Right renal pelvis (tissue), 4 donors: ENCODE measurements at places on chromosomes 12 and 14. TPM values are rescaled to one million over a fixed set of nuclear protein-coding genes. Genes with fewer than 3 reads are reported as not detected.
A peak's percentile ranks its signal among the peaks of the same experiment; 100 is the strongest.

DNA sequence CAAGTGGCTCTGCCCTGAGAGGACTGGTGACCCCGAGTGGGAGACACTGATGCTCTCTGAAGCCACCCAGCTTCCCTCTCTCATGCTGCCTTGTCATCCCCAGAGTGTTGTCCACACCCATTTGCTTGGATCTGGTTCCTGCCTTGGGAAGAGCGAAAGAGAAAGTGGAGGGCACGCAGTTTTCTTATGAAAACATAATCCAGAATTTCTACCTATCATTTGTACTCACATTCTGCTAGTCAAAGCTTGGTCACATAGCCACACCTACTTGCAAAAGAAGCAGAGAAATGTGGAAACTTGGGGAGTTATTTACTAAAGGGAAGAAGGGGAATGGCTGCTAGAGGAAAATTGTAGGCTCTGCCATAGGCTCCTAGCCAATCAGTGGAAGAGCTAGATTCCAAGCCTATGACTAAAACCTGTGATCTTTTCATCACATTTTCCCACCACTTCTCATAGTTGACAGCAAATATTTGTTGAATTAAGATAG lies 326.3 kb downstream of the ZFP36L1 start:
- DNase-seq, result no peak

DNA sequence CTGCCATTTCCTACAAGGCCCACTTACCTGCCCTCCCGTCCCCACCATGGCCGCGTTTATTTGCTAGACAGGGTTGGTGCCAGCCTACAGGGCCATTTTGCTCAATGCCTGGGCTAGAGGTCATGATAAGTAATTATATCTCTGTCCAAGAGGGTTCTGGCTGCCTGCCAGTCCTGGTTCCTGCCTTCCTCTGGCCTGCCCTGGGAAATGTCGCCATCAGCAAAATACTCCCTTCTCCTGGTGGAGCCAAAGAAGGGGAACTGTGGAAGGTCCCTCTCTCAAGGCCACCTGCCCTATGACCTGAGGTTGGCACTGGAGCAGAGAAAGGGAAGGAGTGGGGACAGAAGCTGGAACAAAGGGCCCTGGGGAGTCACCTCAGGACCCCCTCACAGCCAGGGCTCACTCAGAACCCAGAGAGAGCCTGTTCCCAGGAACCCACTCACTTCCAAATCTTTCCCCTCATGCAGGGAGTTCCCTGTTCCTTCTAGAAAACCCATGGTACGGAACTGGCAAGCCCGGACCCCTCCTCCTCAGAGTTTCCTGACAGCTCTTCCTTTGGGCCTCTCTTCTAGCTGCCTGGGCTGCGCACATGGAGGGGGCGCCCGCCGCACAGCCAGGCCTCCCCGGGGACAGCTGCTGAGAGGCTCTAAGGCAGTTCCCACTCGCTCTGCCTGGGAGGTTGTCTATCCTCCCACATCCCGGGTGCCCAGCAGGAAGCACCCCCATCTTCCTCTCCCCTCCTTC lies 280.5 kb downstream of the DPF3 start:
- no peak for DNase-seq

The STX2 gene
- 20.9 TPM for polyA plus RNA-seq

The PZP gene
- polyA plus RNA-seq, result 0.40 TPM

The GPX2 gene
- 0.55 TPM for polyA plus RNA-seq

GRCh38 chr14:38310420-38310995 lies 54.6 kb upstream of the CLEC14A start:
- peak; percentile 7 for DNase-seq

The KRT79 gene
- polyA plus RNA-seq, result not detected

DNA sequence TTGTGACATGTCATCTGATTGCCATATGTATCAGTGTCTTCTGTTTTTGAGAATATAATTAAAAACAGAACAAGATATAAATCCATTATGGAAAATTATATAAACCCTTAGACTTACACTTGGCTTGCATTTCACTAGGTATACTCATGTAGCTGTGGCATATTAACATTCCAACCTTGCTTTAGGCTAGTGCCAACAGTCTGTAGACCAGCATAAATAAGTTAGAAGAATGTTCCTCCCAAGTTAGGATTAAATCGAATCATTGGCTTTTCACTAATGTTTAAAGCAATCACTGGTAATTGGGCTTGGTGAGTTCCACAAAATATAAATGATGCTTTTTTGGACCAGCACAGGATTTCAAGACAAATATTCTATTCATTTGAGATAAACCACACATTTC lies 103.0 kb downstream of the LIN7A start:
- DNase-seq, result no peak

The SERPINA12 gene
- 0.44 TPM for polyA plus RNA-seq

GRCh38 chr12:50458606-50459005 lies 46.2 kb upstream of the DIP2B start:
- DNase-seq, result no peak

The RGS6 gene
- 1.3 TPM for polyA plus RNA-seq

DNA sequence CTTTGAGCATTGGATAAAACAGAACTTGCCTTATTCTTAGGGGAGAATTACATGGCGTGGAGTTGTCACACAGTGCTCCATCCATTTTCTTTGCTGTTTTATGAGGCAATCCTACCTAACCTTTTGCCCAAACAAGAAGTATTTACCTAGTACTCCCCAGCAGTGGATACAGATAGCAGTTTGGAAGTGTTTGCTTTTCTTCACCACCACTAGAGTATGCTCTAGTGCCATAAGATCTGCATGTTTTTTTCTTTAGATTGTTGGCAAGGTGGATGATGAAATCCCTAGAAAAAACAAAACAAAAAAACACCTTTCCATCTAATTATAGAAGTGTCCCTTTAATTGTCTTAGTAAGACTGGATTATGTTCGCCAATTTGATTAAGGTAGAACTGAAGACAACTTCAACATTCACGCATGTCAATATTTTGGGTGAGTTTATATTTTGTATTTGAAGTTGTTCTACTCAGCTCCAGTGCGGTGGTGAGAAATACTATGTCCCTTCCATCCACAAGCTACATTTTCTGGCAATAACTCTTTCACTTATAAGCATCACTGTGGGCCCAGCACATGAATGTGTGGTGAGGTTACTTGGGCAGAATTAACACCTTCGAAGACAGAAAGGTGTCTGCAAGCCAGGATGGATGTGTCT lies 23.6 kb upstream of the TMEM260 start:
- no peak for DNase-seq

- DNase-seq, result no peak
Observed at GRCh38 chr12:59808317-59808910, 212.6 kb downstream of the SLC16A7 start.

GRCh38 chr12:40310211-40310610 lies 85.4 kb downstream of the LRRK2 start:
- no peak for DNase-seq

DNA sequence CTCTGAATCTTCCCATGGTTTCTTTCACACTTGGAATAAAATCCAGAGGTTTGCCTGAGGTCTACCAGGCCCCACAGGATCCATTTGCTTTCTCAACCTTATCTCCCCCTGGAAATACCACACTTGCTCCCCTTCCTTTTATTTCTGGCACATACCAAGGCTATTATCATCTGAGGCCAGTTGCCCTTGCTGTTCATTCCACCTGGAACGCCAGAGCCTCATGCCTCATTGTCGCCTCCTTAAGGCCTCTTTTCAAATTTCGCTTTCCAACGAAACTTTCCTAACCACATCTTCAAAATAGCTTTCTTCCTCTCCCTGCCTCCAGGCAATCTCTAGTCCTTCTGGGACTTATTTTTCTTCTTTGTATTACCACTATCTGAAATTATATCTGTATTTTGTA lies 11.2 kb upstream of the LRIG3 start:
- no peak for DNase-seq

The CLEC14A gene
- 16.3 TPM for polyA plus RNA-seq

DNA sequence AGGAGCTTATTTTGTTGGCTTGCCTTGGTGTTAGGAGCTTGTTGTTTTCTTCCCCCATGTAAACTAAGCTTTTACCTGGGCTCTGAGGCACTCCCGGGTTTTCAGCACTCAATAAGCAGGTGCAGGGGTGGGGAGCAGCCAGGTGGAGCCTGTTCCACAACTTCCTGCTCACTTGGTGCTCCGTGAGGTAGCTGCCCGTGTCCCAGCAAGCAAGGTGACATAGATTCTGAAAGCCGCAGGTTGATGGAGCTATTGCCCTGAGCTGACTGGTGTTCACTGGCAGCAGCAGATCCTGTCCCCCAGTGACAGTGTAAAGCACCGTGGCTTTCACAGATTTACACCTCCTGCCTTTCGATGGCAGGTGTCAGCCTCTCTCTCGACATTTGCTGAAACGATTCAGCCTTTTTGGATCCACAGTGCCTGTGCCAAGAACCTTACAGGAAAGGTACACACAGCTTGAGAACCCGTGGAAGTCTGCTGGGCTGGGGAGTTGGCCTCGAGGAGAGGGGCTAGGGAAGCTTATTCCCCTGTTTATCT lies 295.7 kb upstream of the FKBP4 start:
- peak; percentile 35 for DNase-seq

The SPTB gene
- polyA plus RNA-seq, result 11.1 TPM

The OR11G2 gene
- 0.03 TPM for polyA plus RNA-seq

- no peak for DNase-seq
Observed at GRCh38 chr14:53793790-53794505, 162.7 kb downstream of the BMP4 start.

DNA sequence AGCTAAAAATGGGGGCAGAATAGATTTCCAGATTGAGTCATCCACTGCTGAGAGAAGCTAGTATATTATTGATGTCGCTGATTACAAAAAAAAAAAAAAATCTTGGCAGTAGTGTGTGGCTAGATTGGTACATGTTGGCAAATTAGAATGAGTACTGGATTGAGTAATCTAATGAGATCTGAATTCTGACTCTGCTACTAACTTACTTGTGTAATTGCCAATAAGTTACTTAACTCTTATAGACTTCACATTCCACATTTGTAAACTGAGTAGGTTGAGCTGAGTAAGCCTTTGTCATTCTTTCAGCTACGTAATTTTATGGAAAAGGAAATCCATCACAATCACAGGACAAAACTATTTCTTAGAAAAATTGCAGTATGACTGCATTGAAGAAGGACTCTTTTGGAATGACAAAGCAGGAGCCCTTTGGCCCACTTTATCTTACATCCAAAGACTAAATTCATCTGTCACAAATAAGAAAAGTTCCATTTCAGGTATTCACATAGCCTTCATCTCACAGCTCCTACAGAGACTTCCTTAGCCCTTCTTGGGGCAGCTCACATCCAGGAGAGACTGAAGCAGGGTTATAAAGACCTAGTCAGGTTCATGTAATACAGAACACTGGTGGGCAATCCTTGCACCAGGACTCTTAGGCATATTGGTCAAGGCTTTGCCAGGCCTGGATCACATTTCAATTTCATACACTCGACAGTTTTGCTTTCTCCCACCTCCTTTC lies 197.3 kb upstream of the CPNE8 start:
- DNase-seq, result no peak

DNA sequence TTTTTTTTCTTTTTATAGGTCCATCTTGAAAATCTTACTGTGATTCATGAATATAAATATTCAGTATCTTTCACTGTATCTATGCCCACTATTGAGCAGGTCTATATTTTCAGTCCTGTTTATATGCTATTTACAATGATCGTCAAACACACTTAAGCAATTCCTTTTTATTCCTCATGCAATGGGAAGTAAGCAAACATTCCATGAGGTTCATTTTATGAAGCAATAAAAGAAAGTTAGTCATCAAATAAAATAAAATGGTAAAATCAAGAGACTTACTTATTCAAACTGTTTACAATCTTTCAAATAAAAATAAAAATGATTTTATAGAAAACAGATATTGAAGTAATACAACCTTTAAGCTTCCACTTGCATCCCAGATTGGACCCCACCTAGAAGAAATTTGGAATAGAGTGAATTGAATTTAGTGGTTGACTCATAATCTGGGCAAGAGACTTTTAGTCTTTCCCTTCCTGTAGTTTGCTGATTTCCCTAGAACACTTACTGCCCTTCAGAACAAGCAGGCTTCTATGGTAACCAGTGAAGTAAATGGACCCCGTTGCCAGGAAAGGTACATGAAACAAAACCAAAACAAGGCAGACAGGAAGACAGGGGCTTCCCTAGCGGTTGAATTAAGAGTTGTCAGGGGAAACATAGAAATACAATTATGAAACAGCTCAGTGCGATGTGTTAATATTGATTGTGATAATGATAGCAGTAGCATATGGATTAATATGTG lies 241.0 kb upstream of the ATP2B1 start:
- DNase-seq, result no peak

DNA sequence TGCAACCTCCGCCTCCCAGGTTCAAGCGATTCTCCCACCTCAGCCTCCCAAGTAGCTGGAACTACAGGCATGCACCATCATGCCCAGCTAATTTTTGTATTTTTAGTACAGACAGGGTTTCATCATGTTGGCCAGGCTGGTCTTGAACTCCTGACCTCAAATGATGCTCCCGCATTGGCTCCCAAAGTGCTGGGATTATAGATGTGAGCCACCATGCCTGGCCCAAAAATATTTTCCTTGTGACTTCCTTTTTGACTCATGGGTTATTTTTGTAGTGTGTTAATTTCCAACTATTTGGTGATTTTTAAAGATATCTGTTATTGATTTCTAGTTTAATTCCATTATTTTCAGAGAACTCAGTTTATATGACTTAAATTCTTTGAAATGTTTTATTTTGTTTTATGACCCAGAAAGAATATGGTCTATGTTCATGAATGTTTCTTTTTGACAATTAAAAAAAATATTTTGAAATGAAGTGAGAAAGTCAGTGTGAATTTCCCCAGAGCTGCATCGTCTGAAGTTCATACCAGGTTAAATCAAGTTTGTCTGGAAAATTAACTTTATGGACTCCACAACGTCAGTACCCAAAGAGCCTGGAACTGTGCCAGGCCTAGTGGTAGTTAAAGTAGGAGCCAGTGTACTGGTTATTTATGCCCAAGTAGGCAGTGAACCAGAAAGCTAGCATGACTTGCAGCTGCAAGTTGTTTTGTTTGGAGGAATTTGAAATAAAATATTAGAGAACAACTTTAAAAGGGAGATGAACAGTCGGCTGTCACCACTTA lies 2.8 kb upstream of the CDKL1 start:
- DNase-seq, result no peak

DNA sequence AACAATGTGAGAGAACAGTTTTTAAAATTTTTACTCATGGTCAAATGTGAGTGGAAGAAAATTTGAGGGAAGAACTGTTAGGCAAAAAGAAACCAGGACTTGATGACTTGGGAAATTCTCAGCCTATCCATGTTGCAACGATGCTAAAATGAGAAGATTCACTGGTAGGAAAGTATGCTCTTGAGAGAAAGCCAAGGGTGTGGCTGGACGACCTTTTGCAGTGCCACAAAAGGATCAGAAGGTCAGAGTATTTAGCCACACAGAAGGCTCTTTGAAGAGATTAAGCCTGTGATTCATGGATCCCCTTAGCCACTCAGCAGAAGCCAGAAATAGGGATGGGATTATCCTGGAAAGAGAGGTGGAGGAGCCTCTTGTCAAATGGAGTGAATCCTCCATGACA lies 336.8 kb downstream of the LRIG3 start:
- no peak for DNase-seq

The NT5DC3 gene
- 3.6 TPM for polyA plus RNA-seq
